Central memory CD4-positive, alpha-beta T cell (primary cell): ENCODE measurements at places on chromosomes 5 and 9.

GRCh38 chr5:19837536-19838174 lies 150.3 kb downstream of the CDH18 start:
- DNase-seq: no peak

GRCh38 chr5:157494178-157494832 lies 34.3 kb downstream of the NIPAL4 start:
- no peak for DNase-seq

DNA sequence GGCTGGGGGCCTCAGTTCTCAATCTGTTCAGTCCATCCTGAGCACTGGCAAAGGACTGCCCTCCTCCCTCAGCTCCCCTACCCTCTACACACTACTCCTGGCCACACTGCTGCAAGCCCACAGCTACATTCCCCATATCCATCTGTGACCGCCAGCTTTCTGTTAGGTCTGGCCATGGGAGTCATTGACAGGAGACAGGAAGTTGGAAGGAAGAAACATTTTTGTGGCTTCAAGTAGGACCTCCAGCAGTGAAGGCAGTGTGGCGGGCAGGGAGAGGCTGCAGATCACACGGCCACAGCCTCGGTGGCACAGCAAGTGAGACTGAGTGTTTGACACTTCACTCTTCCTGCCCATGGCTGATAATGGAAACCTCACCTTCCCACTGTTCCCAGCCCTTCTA lies 55.9 kb downstream of the SECISBP2 start:
- no peak for DNase-seq

GRCh38 chr5:68067976-68068603 lies 147.5 kb upstream of the PIK3R1 start:
- DNase-seq: no peak

DNA sequence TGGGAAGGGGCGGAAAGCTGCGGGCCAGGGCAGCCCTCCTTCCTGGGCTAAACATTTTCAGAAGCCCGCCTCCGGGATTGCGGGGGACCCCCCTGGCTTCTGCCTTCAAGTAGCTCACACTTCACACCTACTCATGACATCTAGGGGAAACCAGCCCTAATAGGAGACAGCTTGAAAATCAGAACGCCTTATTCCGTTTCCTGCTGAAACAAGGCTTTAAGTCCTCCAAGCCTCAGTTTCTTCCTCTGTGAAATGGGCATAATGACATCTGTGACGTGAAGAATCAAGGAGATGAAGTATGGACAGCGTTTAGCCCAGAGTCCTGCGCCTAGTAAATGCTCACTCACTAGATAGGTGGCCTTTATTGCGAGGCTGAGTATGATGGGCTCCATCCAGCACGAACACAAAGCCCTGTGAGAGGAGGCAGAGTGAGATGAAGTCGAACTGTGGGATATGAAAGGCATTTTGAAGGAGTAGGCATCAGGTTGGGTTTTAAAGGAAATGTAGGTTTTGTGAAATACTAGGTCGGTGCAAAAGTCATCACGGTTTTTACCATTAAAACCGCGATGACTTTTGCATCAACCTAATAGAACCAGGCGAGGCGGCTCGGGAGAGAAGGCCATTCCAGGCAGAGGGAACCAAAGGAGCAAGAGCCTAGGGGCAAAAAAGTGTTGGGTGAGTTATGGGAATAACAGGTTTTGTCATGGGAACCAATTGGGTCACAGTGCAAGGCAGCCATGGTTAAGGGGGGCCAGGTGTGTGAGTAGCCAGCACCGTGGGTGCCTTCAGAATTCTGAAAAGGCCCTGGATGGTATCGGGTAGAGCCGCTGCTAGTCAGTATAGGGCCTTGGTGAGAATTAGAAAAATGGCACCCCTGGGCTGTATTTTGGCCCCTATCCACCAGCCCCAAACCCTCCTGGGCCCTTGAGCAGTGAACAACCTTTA lies 1.0 kb upstream of the TSC1 start:
- no peak for DNase-seq

DNA sequence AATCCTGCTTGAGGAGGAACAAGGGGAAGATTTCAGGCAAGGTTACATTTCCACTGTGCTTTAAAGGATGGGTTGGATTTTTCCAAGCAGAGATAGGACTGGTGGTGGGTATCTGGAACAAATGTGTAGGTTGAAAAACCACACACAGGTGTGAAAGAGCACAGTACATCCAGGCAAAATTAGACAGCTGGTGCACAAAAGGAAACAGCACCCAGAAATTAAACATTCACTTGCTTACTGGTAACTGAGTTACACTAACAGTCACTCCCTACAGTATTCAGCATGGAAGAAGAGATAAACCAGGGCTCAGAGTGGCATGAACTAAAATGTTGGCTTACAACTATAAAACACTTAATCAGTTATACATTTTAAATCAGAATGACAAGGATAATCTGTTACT lies 81.5 kb upstream of the RASEF start:
- no peak for DNase-seq

DNA sequence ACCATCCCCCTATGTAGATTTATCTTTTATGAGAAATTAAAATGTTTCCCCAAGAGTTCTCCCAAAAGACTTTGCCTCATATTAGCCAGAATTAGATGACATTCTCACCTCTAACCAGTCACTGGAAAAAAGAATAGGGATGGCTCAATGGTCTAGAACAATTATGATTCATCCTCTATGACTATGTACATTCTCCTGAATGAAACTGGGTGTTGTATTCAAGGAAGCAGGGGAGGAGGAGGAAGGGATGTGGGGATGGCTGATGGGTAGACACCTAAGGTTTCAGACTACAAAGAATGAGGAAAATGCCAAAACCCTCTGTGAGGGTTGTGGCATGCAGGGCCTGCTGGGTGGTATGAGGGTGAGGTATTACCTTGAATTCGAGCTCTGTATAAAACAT lies 49.5 kb upstream of the BRINP1 start:
- DNase-seq: no peak

GRCh38 chr9:114218264-114219120 lies 63.2 kb downstream of the COL27A1 start:
- DNase-seq: no peak
